ENCODE measurements at places on chromosomes 11 and 22.

- DNase-seq = no peak
These were observed 17.6 kb downstream of the SLC22A12 start for GRCh38 chr11:64608636-64609035.

DNA sequence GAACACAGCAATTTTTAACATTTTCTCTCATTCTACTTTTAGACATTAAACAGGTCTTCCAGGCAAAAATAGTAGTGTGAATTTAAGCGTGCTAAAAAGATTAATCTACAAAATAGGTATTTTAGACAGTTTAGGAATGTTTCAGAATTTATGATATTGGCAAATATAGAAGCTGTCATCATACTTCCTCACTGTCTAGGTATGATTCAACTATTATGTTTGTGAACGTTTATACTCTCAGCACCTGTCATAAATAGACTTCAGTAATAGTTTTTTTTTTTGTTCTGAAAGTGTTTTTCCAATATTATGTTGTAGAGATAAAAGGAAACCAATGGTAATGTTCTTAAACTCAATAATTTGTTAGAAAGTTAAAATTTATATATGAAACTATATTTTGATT, 103.0 kb downstream of the ARHGAP42 start:
- DNase-seq = no peak

- no peak for DNase-seq
These were observed 2.0 kb downstream of the ANO5 start for GRCh38 chr11:22194907-22195306.

DNA sequence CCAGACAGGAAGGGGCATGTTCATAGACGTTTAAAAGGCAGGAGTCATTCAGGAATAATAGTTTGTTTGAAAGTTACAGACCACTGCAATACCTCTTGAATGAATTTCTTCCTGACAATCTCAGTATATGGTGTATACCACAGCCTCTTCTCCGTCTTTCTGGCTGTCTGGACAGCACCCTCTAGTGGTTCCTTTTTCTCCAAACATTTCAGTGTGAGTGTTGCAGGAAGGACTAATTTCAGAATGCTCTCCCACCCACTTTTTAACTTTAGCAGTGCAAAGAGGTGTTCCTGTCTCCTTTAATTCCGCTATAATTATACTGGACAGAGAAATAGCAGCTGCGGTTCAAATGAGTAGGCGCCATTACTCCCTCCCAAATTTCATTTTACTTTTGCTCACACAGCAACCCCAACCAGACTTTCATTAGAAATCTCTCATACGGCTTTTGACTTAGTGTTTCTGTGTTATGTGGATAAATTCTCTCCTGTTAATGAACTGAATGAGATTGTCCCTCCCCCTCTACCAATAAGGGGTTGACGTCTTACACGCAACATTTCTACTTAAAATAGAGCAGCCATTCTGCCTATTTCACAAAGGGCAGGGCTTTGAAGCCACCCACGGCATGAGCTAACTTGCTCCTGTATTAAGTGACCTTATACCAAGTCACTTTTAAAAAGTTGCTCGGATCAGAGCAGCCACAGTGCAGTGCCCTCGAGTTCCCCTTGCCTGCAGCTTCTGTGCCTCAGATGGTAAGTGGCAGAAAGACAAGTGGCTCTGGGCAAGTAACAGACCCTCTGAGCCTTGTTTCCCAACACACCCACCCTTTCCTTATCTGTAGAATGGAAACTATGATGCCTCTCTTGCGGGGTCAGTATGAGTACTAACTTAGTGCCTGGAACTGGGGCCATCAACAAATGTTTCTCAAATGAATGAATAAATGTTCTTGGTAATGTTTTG, 368.6 kb downstream of the OPCML start:
- DNase-seq = no peak

GRCh38 chr11:119612814-119613213, 116.2 kb downstream of the NECTIN1 start:
- DNase-seq = no peak

DNA sequence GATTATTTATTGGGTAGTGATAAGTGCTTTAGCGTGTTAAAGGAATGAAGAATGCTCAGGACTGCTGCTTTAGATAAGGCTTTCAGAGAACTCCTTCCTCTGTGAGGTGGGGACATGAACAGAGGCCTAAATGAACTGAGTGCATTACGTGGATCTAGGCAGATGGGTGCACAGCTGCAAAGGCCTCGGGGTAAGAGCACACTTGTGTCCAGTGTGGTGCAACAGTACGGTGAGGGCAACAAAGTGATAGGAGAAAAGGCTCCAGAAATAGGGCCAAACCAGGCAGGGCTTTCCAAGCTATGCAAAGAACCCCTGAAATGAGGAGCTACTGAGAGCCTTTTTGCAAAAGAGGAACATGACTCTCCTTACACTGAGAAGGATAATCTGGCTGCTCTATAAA, 45.3 kb upstream of the ARHGAP32 start:
- no peak for DNase-seq

GRCh38 chr11:9459667-9460321, 1.0 kb upstream of the ZNF143 start:
- DNase-seq = peak; percentile 9

GRCh38 chr22:43157874-43158546, 6.7 kb downstream of the TSPO start:
- DNase-seq = no peak

- no peak for DNase-seq
These were observed 24.2 kb downstream of the C22orf31 start for GRCh38 chr22:29037340-29037932.

- DNase-seq = peak; percentile 41
These were observed 2.0 kb downstream of the GRK2 start for GRCh38 chr11:67268081-67268961.

DNA sequence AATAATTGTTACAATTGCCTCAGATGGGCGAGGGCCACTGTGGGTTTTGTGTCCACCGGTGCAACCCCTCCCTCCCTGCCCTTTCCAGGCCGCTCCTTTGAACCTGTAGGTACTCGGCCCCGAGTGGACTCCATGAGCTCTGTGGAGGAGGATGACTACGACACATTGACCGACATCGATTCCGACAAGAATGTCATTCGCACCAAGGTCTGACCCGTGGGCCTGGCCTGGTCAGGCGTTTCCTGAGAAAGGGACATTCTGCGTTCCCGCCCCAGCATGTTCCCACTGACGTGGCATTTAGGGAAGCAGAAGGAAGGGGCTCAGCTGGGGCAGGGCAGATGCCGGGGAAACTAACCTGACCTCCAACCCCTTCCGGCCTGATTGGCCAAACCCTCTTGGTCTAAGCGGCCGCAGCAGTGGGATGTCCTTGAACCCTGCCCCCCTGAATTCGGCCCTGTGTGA, 10.1 kb downstream of the SIDT2 start:
- DNase-seq = no peak

DNA sequence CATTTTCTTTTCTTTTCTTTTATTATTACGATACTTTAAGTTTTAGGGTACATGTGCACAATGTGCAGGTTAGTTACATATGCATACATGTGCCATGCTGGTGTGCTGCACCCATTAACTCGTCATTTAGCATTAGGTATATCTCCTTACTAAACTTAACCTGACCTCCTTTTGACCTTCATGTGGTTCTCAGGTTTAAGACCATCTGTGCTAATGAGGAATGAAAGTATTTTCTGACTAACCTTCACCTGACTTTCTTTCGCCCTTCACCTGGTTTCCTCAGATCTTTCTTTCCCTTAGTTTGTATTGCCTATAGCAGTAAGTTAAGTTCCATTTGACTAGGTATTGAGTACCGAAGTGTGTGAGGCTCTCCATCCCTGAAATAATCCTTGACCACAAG, 6.5 kb downstream of the EXPH5 start:
- DNase-seq = no peak

- DNase-seq = no peak
These were observed 385 bp downstream of the TST start for GRCh38 chr22:37018815-37019308.

GRCh38 chr11:7484645-7485044, 661 bp upstream of the OLFML1 start:
- no peak for DNase-seq

- no peak for DNase-seq
These were observed 387.1 kb downstream of the SOX6 start for GRCh38 chr11:15969281-15969680.

- DNase-seq = no peak
These were observed 22.3 kb upstream of the GLYATL2 start for GRCh38 chr11:58866788-58867187.

- peak; percentile 48 for DNase-seq
These were observed 59.8 kb upstream of the WNT7B start for GRCh38 chr22:46036558-46037408.

GRCh38 chr11:17376493-17376892, 12.0 kb downstream of the KCNJ11 start:
- DNase-seq = no peak

DNA sequence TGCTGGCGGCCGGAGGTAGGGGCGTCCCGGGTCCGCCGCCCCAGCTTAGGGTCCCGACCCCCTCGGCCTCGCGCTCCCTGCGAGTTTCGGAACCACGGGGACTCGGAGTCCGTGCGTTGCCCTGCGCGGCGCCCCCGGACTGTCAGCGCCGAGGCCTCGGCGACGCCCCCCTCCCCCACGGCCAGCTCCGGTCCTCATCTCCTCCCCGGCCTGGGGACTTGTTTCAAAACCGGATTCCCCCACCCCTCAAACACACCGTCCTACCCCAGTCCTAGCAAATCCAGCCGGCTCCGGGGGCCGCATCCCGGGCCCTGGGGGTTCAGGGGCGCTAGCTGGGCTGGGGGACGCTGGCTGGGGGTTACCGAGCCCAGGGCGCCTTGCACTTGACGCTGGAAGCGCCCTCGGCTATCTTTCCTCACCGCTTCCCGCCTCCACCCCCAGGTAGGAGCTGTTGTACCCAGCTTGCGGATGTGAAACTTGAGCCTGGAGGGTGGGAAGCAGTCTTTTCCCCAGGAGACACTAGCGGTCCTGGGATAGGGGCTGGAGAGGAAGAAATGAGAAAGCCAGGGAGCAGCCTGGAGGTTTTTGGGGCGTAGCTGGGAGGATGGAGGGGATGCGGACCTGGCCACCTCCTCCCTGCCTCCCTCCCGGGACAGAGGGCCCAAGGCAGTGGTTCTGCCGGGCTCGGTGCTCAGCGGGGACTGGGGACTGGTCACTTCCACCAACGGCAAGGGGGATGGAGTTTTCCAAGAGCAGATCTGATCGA, 550 bp downstream of the FBLN1 start:
- DNase-seq = no peak

DNA sequence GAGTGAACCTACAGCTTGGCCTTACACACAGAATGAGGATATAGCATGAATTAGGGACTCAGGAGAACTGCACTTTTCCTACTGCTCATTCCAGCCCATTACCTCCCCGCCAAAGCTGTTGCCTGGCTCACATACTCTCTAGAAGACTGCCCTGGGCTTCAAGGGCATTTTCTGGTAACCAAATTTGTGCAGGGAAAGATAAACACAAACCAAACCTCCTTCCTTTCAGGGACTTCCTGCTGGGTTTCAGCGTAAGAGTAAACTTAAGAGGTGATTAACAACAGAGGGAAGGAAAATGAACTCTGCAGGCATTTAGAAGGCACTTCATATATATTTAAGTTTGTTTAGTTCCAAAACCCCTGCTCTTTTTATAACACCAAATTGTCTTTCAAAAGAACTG, 194.9 kb downstream of the SWAP70 start:
- DNase-seq = no peak

DNA sequence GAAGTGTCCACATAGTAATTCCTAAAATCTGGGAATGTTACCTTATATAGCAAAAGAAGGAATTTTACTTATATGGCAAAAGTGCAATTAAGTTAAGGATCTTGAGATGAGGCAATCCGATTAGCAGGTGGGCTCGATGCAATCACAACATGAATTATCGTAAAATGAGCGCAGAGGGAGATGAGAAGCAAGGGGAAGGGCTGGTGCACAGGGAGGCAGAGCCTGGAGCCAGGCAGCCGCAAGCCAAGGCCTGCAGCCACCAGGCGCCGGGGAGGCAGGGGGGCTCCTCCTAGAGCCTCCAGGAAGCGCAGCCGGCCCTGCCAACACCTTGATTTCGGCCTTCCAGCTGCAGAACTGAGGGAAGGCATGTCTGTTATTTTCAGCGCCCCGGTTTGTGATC, 85.7 kb downstream of the CELSR1 start:
- DNase-seq = no peak

DNA sequence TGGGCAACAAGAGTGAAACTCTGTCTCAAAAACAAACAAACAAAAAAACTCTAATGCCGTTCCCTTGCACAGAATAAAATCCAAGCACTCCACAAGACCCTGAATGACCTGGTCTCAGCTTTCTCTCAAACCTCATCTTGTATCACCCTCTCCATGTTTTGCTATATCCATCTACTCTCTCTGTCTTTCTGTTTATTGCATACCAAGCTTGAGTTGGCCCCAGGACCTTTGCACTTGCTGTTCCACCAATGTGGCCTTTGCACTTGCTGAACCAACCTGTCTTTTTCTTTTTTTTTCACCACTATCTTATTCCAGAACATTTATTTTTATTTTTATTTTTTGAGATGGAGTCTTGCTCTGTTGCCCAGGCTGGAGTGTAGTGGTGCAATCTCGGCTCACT, 2.0 kb upstream of the L3MBTL2 start:
- no peak for DNase-seq

GRCh38 chr22:43218786-43219185, 31.9 kb upstream of the TTLL12 start:
- no peak for DNase-seq

GRCh38 chr11:2089536-2090165, 49.5 kb downstream of the IGF2 start:
- no peak for DNase-seq

DNA sequence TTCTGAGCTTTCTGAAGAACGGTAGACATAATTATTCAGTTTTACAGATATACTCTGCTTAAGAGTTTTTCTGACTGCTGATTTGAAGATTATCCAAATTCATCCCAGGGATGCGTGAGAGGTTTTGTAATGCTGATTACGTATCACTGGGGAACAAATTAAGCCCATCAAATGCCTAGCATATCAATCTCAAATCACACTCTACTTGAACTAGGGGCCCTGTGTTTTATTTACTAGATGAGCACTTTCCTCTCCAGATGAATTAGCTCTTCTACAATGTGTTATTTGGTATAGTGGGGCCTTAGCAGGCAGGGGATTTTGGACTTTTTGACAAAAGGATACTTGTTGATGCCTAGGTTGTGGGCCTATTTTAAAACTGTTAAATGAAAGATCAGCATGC, 177.9 kb downstream of the JRKL start:
- DNase-seq = no peak

DNA sequence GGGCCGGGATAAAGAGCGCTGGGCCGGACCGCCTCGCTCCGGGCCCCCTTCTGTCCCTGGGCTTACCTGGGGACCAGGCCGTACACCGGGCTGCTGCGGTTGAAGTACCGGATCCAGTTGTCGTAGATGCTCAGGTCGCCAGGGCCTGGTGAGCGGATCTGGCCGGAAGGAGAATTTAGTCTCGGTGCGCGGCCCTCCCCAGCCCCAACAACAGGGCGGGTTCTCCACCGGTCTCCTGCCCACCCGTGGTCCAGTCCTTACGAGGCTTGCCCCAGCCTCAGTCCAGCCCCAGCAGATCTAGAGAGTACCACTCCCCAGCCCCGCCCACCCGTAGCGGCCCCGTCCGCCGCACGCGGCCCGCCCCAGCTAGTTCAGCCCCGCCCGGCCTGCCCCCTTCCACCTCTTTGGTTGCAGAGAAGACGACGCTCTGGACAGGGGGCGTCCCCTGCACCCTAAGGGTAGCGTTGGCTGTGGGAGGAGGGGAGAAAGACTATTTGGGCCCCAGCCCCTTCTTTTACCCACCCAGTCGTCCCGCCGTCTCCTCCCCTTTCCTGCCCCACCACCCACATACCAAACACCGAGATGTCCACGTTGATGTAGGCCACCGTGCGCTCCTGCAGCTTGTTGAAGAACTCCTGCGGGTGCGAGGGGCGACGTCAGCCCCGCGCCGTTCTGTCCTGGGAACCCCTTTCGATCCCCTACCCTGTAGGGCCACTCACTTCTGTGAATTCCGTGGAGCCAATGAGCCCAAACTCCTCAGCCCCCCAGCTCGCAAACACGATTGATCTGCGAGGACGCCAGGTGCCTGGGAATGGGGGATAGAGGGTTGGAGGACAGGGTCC, 6.8 kb downstream of the SAC3D1 start:
- peak; percentile 7 for DNase-seq

Data from activated effector memory CD4-positive, alpha-beta T cell treated with Interleukin-2 at 50 U/mL for 16 hours (primary cell).